ENCODE measurements at places on chromosomes 6 and 20.

- DNase-seq: no peak
These were observed 67.2 kb upstream of the TNFRSF21 start for GRCh38 chr6:47376930-47377329.

DNA sequence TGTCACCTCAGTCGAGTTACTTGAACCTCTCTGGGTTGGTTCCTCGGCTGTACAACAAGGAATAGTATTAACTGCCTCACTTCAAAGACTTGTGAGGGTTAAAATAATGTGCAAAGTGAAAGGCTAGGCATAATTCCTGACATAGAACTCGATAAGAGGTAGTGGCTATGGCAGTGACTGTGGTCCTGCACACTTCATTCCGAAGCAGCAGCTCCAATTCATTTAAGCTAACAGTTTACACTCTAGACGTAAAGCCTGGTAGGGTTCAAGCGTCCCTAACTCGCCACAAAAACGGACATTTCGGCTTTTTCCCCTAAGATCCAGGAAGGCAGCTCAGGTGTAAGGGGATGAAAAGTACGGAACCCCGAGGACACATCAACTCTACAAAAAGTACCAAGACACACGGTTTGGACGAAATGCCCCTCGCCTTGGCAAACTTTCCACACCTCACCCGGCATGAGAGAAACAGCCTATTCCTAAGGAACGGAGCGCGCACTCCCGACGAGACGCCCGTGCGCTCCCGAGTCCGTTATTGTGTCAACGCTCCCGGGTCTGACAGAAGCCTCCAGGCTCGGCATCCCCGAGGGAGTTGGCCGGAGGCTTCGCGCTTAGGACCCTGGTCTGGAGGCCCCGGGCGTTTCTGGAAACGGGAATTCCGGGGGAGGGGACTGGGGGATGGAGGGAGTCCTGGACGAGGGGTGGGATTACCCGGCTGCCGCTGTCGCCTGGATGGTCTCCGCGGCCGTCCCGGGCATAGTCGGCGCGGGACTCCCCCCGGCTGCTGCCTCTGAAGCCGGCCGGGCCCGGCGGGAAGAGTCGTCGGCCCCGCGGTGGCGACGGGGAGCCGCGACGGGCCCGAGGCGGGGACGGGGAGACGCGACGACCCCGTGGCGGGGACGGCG is 937 bp downstream of the ZNF318 start:
- peak; percentile 73 for DNase-seq

GRCh38 chr20:44073011-44073674 is 113.8 kb downstream of the JPH2 start:
- DNase-seq: no peak

DNA sequence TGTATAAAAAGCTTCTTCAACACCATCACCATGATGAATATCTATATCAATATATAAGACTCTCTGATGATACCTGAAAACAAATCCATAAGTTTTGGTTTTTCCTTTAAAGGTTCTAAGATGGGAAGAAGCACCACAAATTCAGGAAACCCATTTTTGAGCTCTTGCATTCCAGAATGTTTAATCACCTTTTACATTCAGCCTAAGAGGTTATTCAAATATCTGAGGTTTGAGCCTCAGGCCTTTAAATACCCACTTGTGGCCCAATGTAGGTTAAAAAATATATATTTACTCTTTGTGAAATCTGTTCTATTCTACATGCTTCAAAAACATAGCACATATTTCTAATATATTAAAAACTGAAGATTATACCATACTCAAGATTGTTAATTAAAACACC is 17.6 kb downstream of the HDAC2 start:
- DNase-seq: no peak

Data from right hindlimb (tissue), 1 donor.